ENCODE measurements at places on chromosomes 6 and 20.

GRCh38 chr6:5053864-5054244 is 31.3 kb upstream of the PPP1R3G start:
- H3K4me1 ChIP-seq = no peaks in the 10 kb centered on the region
- H3K27me3 ChIP-seq = peaks cover 3% of the 10 kb centered on the region
- no peak for DNase-seq
- H3K36me3 ChIP-seq = no peaks in the 10 kb centered on the region

DNA sequence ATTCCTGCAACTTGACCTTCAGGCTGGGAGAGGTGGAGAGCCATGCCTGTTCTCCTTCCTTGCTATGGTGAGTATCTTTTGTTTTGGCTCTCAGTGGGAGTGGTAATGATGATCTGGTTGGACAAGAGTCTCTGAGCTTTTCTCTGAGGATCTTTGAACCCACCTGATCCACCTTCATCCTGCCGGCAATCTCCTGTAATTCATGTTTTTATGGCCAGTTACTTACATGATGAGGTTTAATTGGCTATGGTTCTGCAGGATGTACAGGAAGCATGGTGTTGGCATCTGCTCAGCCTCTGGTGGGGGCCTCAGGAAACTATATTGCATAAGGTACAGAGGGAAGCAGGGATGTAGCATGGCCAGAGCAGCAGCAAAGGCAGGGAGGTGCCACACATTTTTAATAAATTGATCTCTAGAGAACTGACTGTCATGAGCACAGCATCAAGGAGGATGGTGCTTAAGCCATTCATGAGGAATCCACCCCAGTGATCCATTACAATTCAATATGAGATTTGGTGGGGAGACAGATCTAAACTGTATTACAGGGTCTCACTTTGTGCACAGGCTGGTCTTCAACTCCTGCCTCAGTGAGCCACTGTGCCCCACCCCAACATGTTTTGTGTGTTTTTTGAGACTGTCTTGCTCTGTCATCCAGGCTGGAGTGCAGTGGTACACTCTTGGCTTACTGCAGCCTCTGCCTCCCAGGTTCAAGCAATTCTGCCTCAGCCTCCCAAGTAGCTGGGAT is 10.0 kb downstream of the HSPA1B start:
- peak overlapping the region; percentile 92 for H3K27ac ChIP-seq
- H3K4me1 ChIP-seq = peaks cover 47% of the 10 kb centered on the region
- H3K4me3 ChIP-seq = peak overlapping the region; percentile 98
- no peaks in the 10 kb centered on the region for H3K27me3 ChIP-seq

GRCh38 chr6:33809594-33809993 is 5.8 kb upstream of the MLN start:
- H3K4me3 ChIP-seq = no peak overlapping the region
- DNase-seq = no peak
- no peak overlapping the region for H3K27ac ChIP-seq
- H3K36me3 ChIP-seq = no peaks in the 10 kb centered on the region
- H3K27me3 ChIP-seq = peaks cover 57% of the 10 kb centered on the region
- peaks cover 21% of the 10 kb centered on the region for H3K4me1 ChIP-seq

DNA sequence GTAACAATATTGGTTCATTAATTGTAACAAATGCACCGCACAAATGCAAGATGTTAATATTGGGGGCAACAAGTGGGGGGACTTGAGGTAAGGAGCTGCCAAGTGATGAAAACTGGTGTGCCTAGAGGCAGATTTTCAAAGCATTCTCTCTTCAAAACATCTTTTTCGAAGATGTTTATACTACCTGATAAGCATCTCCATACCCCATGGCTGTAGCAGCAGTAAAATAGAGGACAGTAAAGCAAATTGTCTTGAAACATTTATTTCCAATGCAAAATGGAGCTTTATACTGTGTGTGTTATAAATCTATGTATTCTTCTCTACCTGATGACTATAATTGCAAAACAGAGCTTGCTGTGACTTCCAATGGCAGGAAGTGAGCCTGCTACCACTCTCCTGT is 42.5 kb downstream of the MYLIP start:
- no peak for DNase-seq
- H3K4me1 ChIP-seq = peaks cover 30% of the 10 kb centered on the region
- H3K4me3 ChIP-seq = no peak overlapping the region
- peaks cover 2% of the 10 kb centered on the region for H3K36me3 ChIP-seq
- peaks cover 12% of the 10 kb centered on the region for H3K27me3 ChIP-seq

DNA sequence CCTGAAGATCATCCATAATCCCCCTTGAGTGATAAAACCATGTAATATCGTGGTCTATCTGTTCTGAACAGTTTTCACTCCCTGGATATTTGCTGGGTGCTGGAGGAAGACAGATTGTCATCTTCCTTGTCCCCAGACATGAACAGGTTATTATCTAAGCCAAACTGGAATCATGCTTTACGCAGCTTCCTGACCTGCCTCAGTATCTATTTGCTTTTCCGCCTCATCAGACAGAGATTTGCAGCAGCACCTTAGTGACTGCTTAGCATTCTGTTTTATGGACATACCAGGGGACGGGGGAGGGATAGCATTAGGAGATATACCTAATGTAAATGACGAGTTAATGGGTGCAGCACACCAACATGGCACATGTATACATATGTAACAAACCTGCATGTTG is 124.6 kb downstream of the SLC23A2 start:
- H3K27me3 ChIP-seq = no peaks in the 10 kb centered on the region
- no peak for DNase-seq
- peaks cover 19% of the 10 kb centered on the region for H3K4me1 ChIP-seq
- peak overlapping the region; percentile 2 for H3K27ac ChIP-seq
- peaks cover 23% of the 10 kb centered on the region for H3K36me3 ChIP-seq

GRCh38 chr6:146594495-146594894 is 4.3 kb upstream of the ADGB start:
- peaks cover 8% of the 10 kb centered on the region for H3K27me3 ChIP-seq
- H3K27ac ChIP-seq = no peak overlapping the region
- no peak for DNase-seq
- peaks cover 4% of the 10 kb centered on the region for H3K4me1 ChIP-seq

GRCh38 chr6:40674170-40674569 is 87.0 kb upstream of the LRFN2 start:
- no peak overlapping the region for H3K4me3 ChIP-seq
- no peak for DNase-seq
- no peaks in the 10 kb centered on the region for H3K27me3 ChIP-seq
- no peaks in the 10 kb centered on the region for H3K36me3 ChIP-seq

DNA sequence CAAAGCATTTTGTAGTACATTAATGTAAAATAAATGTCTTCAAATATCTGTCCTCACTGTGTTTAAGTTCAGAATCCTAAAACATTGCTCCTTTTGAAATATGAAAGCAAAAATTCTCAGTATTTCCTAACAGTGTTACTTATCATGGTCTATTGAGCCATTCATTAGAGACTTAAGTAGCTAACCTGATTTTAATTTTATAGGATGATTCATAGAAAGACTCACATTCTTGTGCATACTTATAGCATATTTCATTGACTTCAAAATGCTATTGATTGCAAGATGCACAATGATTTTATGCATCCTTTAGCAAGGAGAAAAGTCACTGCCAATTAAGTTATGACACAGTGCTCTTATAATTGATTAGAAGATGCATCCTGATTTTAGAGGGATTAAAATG is 85.7 kb downstream of the HIVEP1 start:
- peaks cover 19% of the 10 kb centered on the region for H3K4me1 ChIP-seq
- H3K36me3 ChIP-seq = peaks cover 14% of the 10 kb centered on the region
- DNase-seq = no peak
- H3K27ac ChIP-seq = no peak overlapping the region

GRCh38 chr6:3252369-3252768 is 6.4 kb upstream of the PSMG4 start:
- H3K27me3 ChIP-seq = peaks cover 35% of the 10 kb centered on the region
- H3K4me1 ChIP-seq = peaks cover 9% of the 10 kb centered on the region
- H3K4me3 ChIP-seq = no peak overlapping the region
- H3K36me3 ChIP-seq = no peaks in the 10 kb centered on the region

DNA sequence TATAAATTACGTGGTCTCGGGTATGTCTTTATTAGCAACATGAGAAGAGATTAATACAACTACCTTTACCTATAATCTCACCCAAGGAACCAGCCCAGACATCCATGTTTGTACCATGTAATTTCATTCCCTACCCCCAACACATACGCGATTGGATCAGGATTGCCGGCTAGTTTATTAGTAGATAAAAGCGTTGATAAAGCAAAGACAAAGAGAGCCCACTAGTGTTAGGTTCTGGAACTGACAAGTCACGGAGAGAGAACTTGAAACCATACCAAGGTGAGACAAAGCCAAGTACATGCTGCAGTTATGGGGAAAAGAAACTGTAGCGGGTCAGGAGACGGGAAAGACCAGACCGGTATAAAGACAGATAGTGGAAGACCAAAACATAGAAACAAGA is 37.4 kb upstream of the FAM135A start:
- H3K4me3 ChIP-seq = no peak overlapping the region
- H3K36me3 ChIP-seq = no peaks in the 10 kb centered on the region
- no peak for DNase-seq

DNA sequence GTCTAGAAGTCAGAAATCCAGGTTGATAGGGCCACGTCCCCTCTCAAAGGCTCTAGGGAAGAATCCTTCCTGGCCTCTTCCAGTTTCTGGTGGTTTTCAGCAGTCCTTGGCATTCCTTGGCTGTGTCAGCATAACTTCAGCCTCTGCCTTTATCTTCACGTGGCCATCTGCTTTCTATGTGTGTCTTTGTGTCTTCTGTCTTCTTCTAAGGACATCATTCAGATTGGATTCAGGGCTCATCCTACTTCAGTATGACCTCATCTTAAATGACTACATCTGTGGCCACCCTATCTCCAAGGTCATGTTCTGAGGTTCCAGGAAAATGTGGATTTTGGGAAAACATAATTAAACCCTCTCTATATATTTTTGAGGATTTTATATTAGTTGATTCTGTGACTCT is 23.0 kb downstream of the C6orf89 start:
- DNase-seq = no peak
- H3K27ac ChIP-seq = no peak overlapping the region
- H3K36me3 ChIP-seq = peaks cover 55% of the 10 kb centered on the region

DNA sequence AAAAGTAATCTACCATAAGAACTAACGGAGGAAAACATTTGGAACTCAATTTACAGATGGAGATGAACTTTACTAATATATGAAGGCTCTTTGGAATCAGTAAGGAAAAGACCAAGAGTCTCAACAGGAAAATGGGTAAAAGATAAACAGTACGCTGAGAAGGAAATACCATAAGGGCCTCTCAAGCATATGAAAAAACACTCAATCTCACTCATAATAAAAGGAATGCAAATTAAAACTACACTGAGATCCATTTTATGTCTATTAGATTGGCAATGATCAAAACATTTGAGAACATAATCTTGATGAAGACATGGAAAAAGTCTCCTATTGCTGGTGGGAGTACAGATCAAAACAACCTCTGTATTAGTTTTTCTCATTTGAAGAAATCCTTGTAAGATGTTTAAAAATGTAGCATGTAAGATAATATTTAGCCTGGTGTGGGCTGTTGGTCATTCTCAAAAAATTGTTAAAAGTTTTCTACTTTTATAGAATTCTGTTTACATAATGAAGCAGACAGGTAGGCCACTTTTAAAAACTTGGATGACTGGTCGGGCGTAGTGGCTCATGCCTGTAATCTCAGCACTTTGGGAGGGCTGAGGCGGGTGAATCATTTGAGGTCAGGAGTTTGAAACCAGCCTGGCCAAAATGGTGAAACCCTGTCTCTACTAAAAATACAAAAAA is 14.5 kb downstream of the REV3L start:
- peaks cover 4% of the 10 kb centered on the region for H3K36me3 ChIP-seq
- H3K4me1 ChIP-seq = peaks cover 27% of the 10 kb centered on the region
- H3K4me3 ChIP-seq = no peak overlapping the region

DNA sequence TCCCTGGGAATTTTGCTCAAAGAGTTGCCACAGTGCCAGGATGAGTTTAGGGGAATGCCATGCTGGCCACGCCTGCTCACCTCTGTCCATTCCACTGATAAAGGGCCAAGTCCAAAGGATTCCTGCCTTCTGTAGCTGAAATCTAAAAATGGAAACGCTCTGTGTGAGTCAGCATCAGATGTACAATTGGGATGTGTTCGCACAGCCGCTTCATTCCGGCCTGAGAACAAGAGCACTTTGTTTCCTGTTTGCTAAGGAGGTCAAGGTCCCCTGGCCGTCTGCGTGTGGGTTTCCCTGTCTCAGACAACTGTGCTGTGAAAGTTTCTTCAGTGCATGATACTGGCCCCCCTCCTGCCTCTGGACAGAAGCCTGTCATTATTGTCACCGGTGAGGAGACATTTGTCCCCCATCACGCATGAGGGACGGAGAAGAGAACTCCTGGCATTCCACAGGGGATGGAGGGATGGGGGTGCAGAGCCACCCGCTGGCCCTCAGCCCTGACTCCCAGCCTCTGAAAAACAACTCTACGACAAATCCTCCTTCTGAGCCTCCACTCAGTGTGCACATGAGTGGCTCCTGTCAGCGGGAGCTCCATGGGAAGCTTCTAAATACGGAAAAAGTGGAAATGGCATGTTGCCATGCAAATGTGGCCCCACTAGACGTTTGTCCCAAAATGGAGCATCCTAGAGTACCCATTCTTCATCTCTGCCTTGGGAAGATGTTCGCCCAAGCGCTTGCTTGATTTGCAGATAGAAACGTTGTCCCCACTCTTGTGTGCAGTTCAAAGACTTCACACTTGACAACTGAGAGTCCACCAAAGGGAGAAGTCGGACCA is 143.5 kb upstream of the AFDN start:
- H3K4me1 ChIP-seq = no peaks in the 10 kb centered on the region
- H3K27ac ChIP-seq = no peak overlapping the region
- no peaks in the 10 kb centered on the region for H3K36me3 ChIP-seq
- DNase-seq = no peak
- H3K4me3 ChIP-seq = no peak overlapping the region
- H3K27me3 ChIP-seq = peaks cover 51% of the 10 kb centered on the region

DNA sequence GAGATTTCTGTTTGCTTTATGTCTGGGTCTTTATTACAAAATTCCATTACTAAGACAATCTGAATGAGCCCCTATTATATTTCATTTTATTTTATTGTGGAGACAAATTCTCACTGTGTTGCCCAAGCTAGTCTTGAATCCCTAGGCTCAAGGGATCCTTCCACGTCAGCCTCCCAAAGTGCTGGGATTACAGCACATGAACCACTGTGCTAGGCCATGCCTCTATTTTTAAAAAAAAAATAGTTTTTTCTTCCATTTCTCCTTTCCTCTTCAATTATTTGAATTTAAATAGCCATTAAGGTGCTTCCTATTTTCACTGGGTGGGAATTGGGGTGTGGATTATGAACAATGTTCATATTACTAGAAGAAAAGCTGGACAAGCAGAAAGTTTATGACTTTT is 1587.4 kb downstream of the GRIK2 start:
- no peak overlapping the region for H3K27ac ChIP-seq
- no peaks in the 10 kb centered on the region for H3K4me1 ChIP-seq
- no peak overlapping the region for H3K4me3 ChIP-seq
- no peaks in the 10 kb centered on the region for H3K36me3 ChIP-seq

GRCh38 chr6:166737261-166737660 is 110.2 kb upstream of the RPS6KA2 start:
- peaks cover 2% of the 10 kb centered on the region for H3K27me3 ChIP-seq
- H3K4me3 ChIP-seq = no peak overlapping the region
- H3K27ac ChIP-seq = no peak overlapping the region
- no peak for DNase-seq
- peaks cover 11% of the 10 kb centered on the region for H3K4me1 ChIP-seq
- no peaks in the 10 kb centered on the region for H3K36me3 ChIP-seq

GRCh38 chr6:145643760-145644159 is 91.6 kb downstream of the EPM2A start:
- no peak overlapping the region for H3K4me3 ChIP-seq
- H3K27me3 ChIP-seq = no peaks in the 10 kb centered on the region
- no peaks in the 10 kb centered on the region for H3K4me1 ChIP-seq
- H3K27ac ChIP-seq = no peak overlapping the region
- DNase-seq = no peak

GRCh38 chr20:44017905-44018258 is 103.2 kb downstream of the TOX2 start:
- no peak overlapping the region for H3K27ac ChIP-seq
- peaks cover 2% of the 10 kb centered on the region for H3K36me3 ChIP-seq
- DNase-seq = no peak
- H3K4me3 ChIP-seq = no peak overlapping the region
